ENCODE measurements at places on chromosomes 1 and 21. TPM values are rescaled to one million over a fixed set of nuclear protein-coding genes. Genes with fewer than 3 reads are reported as not detected.
A peak's percentile ranks its signal among the peaks of the same experiment; 100 is the strongest.

Gene CLDN17
- not detected for total RNA-seq

Gene FAM3B
- total RNA-seq, result 10.5 TPM

Gene MCOLN2
- total RNA-seq, result 1.6 TPM

Gene CSTB
- total RNA-seq, result 16.8 TPM

Gene KANK4
- 0.48 TPM for total RNA-seq

Gene FAM167B
- 1.2 TPM for total RNA-seq

Gene BMP8B
- 0.59 TPM for total RNA-seq

GRCh38 chr1:167423684-167424619, 94.4 kb downstream of the CD247 start:
- no peak for DNase-seq
- no peaks in the 10 kb centered on the region for H3K4me1 ChIP-seq
- no peak overlapping the region for H3K27ac ChIP-seq
- no peak overlapping the region for H3K4me3 ChIP-seq

DNA sequence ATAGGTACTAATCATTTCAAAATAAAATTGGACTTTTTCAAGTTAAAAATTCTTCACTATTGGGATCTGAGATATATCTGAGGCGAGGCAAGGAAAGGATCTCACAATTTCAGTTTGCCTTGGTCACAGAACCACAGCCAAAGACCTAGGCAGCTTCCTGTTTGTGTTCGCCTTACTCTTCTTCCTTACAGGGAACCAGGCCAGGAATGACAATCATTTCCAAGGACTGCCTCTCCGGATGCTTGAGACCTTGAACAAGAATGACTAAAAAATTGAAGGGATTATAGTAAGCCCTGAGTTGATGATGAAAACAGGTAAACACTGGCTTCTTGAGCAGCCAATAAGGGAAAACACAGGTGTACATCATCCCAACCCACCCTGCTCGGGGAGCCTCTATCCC, 35.2 kb upstream of the SERBP1 start:
- DNase-seq, result no peak
- H3K36me3 ChIP-seq, result no peaks in the 10 kb centered on the region
- H3K4me3 ChIP-seq, result no peak overlapping the region
- H3K27me3 ChIP-seq, result no peaks in the 10 kb centered on the region

DNA sequence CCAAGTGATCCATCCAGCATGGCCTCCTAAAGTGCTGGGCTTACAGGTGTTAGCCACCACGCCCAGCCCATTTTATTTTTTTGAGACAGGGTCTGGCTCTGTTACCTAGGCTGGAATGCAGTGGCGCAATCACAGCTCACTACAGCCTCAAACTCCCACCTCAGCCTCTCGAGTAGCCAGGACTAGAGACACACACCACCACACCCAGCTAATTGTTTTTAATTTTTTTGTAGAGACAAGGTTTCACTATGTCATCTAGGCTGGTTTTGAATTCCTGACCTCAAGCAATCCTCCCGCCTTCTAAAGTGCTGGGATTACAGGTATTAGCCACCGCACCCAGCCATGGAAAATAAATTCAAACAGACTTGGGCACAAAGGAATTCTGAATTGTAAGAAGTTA, 31.9 kb downstream of the PUM1 start:
- no peaks in the 10 kb centered on the region for H3K27me3 ChIP-seq
- no peak for DNase-seq
- H3K4me1 ChIP-seq, result peaks cover 4% of the 10 kb centered on the region
- H3K4me3 ChIP-seq, result no peak overlapping the region
- no peak overlapping the region for H3K27ac ChIP-seq

- no peak for DNase-seq
- H3K4me3 ChIP-seq, result no peak overlapping the region
Observed at GRCh38 chr1:63794939-63795378, 21.1 kb downstream of the ROR1 start.

DNA sequence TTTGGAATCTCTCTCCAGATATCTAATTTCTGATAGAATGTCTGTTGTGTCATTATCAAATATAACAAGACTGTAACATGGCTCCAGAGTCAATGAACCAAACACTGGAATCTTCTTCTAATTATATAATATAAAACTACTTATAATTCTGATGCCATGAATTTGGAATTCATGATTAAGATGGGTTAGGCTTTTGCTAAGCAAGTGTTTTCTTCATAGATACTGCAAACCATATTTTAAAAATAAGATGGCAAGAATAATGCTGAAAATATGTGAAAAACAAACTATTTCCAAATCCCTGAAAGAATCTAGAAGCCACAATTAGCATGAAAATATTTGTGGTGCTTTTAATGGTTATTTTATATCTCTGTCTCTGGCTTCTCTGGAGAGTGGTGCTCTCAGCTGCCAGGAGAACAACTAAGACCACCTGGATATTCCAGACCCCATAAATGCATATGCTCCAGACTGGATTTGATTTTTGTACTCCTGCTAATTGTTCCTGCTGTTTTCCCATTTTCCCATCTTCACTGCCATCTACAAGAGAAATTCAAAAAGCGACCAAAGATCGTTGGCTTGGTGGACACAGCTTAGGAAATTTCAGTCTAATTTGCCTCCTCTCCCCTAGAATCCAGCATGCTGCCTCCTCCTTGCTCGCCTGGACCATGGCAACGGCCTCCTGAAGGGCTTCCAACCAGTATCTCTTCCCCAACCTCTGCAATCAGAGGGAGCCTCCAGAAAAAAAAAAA, 418.9 kb downstream of the SETD4 start:
- no peak for DNase-seq
- H3K27ac ChIP-seq, result peak overlapping the region; percentile 34
- no peaks in the 10 kb centered on the region for H3K27me3 ChIP-seq
- H3K4me1 ChIP-seq, result no peaks in the 10 kb centered on the region

- H3K4me1 ChIP-seq, result no peaks in the 10 kb centered on the region
- no peak overlapping the region for H3K27ac ChIP-seq
- H3K36me3 ChIP-seq, result no peaks in the 10 kb centered on the region
Observed at GRCh38 chr1:46554236-46554596, 2.8 kb upstream of the KNCN start.

- H3K27ac ChIP-seq, result peak overlapping the region; percentile 68
- no peaks in the 10 kb centered on the region for H3K36me3 ChIP-seq
- no peak for DNase-seq
- no peak overlapping the region for H3K4me3 ChIP-seq
- no peaks in the 10 kb centered on the region for H3K4me1 ChIP-seq
- H3K27me3 ChIP-seq, result peaks cover 4% of the 10 kb centered on the region
Observed at GRCh38 chr1:10904396-10905358, 107.8 kb upstream of the TARDBP start.

DNA sequence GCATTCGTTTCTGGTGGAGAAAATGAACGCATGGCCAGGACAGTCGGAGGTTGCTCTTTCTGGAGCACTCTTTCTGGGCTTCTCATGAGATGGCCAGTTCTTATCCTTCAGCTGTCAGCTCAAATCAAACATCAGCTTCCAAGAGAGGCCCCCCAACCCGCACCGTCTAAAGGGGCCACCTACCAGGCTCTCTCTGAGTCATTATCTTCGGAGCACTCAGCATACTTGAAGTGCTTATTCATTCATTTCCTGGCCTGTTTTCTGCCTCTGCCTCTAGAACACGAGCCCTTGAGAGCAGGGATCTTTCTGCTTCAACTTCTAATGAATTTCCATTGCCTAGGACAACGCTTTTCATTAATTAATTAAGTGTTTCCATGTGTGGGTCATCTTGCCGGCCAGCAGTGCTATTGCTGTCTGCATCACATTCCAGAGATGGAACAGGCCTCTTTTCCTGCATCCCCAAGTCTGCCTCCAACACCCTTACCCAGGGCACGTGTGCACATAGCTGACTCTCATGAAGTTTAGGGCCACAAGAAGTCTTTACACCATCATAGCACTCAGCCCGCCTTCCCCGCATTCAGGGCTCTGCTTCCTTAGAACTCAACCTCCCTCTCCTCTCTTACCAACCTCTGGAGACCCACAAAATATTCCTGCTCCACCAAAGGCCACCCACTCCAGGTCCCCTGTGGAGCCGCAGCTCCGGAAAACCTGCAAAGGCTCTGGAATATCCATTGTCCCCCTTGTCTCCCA, 52.1 kb upstream of the LAPTM5 start:
- peak; percentile 9 for DNase-seq
- H3K36me3 ChIP-seq, result no peaks in the 10 kb centered on the region
- no peak overlapping the region for H3K4me3 ChIP-seq
- H3K4me1 ChIP-seq, result no peaks in the 10 kb centered on the region
- H3K27me3 ChIP-seq, result no peaks in the 10 kb centered on the region
- H3K27ac ChIP-seq, result peak overlapping the region; percentile 33

GRCh38 chr1:233689017-233689747, 75.3 kb downstream of the KCNK1 start:
- H3K4me1 ChIP-seq, result no peaks in the 10 kb centered on the region
- H3K27ac ChIP-seq, result no peak overlapping the region
- H3K4me3 ChIP-seq, result no peak overlapping the region
- H3K27me3 ChIP-seq, result no peaks in the 10 kb centered on the region
- H3K36me3 ChIP-seq, result no peaks in the 10 kb centered on the region

GRCh38 chr1:156390469-156391365, 21.7 kb downstream of the RHBG start:
- DNase-seq, result no peak
- no peaks in the 10 kb centered on the region for H3K4me1 ChIP-seq
- H3K36me3 ChIP-seq, result no peaks in the 10 kb centered on the region
- no peaks in the 10 kb centered on the region for H3K27me3 ChIP-seq
- H3K4me3 ChIP-seq, result no peak overlapping the region
